ENCODE measurements at places on chromosomes 7 and 10.

DNA sequence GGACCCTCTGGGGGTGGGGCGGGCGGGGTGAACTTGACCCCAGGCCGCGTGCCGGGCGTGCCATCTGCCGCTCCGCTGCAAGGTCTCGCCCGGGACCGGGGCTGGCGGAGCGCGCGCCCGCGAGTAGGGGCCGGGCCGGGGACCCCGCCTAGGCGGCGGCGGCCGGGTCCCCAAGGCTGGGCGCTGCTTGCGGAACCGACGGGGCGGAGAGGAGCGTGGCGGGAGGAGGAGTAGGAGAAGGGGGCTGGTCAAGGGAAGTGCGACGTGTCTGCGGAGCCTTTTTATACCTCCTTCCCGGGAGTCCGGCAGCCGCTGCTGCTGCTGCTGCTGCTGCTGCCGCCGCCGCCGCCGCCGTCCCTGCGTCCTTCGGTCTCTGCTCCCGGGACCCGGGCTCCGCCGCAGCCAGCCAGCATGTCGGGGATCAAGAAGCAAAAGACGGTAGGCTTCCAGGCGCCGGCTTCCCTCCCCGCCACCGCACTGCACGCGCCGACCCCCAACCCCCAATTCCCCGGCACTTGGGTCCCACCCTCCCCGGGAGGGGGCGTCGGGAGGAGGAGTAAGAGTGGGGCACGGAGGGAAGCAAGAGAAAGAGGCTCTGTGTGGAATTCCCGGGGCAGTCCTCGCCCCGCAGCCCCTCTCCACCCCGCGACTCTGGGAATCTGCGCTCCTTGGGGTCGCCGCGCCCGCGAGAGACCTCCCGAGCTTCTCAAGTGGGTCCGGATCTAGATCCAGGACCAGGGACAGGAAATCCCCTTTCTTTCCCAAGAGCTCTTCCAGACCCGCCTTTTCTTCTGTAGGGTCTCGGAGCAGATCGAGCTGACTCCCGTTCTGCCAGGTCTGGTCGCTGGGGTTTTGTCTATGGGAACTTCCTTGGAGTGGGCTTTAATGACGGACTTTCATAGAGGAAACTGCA is at the start of gene PAPSS2:
PAPSS2 (plus strand) TSS at position 308 of the 913 bp plus-strand sequence; CDS start at position 412, 104 bp downstream.
- peak; percentile 42 for DNase-seq

DNA sequence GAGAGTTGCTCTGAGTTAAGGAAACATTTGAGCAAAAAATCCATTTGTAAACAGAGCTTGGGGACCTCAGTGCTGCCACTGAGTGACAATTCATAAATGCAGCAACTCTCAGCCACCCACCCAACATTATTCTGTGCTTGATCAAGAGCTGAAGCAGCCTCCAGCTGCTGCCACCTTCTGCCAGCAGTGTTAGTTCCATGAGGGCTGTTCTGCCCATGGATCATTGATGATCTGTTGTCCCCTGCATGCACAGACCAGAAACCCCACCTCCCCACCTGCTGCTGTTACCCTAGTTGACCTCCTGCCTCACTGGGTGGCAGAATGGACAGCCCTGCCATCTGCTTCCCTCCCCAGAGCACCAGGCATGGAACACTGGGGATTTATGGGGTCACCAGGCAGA is 305.4 kb downstream of the KCNMA1 start:
- DNase-seq, result no peak

DNA sequence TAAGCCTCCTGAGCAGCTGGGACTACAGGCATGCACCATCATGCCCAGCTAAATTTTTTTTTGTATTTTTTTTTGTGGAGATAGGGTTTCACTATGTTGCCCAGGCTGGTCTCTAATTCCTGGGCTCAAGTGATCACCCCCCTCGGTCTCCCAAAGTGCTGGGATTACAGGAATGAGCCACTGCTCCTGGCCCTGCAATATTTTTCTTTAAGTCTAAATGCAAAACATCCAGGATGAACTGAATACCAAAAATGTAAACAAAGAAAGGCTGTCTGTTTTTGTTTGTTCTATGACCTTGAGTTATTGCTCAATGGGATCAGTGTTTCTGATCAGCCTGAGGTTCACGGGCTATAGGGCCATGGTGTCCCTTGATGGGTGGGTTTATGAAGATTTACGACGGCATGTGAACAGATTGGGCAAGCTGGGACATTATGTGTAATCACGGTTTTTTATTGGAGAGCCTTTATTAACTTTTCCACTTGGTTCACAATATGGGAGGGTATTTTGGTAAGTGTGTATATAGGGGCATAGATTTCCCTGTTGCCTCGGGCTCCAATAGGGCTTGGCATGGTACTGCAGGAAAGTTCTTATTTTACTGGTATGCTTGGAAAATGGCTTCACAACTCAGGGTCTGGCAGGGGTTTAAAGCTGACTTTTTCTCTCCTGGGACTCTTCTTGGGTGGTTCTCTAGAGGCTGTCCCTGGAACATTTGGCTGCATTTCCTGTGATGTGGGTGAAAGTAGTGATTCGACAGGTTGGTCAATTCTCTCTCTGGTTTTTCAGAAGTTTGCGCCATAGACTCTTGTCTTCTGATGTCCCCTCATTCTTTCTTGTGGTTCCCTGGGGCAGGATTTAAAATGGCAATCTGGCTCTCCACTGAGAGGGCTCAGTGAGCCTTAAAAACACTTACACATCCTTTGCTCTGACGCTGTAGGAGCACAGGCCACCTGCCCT is 41.6 kb downstream of the MRPS33 start:
- DNase-seq, result no peak

DNA sequence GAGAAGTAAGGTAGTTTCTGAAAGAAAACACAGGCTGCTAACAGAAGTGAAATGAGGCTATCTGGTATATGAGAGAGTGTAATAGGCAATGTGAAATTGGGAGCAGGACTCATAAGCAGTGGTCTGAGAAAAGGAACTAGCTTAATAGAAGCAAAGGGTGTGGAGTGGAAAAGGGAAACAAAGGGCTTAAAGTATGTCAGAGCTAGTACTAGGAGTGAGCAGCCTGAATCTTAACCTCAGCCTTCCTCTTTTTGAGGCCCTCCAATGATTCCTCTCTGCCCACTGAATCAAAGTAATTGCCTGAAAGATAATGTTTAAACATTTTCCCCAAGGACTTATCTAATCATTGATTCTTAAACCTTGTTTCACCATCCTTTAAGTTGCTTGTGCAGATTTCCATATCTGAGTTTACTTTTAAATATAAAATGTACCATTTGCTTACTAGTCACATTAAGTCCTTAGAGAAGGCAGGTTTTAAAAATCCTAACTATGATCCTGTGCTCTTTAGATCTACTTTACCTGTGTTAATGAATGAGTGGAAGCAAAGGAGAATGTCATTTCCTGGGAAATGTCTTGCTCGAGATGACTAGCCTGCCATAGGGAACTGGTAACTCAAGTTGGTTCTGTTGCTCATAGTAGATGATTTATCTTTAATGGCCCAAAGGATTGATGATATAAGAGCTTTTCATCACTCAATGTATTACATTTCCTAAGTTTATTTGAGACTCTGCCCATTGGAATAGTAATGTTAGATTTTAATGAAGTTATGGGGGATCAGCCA is 155.0 kb downstream of the SKAP2 start:
- DNase-seq, result no peak

DNA sequence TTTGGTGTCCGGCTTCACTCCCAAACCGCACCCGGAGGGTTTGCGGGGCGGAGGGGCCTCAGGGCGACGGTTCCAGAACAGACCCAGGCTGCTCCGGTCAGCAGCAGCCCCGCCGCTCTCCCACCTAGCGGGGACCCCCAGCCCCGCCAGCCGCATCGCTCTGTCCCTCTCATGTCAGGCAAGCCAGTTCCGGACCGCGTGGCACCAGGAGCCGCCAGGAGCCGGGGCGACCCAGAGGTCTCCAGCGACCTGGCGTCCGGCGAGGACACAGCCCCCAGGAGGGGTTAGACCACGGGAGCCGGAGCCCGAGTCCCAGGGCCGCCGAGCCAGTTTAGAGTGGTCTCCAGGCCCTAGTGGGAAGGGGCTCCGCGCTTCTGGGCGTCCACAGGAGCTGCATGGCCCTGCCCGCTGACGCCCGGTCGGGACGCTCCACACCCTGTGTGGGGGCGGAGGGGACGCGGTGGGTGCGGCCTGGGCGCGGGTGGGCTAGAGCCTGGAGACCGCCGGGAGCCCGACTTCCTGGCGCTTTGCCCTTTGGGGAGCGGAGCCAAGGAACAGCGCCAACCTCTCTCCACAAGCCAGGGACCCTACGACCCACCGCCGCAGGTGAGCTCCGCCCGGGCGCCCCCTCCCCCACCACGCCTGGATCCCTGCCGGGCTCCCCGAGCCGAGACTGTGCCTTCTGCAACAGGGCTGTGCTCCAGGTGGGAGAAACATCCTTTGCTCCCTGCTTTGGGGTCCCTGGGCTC is 43.4 kb downstream of the ZNF117 start:
- DNase-seq, result no peak

GRCh38 chr7:25860275-25861163 is 291.5 kb upstream of the NFE2L3 start:
- no peak for DNase-seq

DNA sequence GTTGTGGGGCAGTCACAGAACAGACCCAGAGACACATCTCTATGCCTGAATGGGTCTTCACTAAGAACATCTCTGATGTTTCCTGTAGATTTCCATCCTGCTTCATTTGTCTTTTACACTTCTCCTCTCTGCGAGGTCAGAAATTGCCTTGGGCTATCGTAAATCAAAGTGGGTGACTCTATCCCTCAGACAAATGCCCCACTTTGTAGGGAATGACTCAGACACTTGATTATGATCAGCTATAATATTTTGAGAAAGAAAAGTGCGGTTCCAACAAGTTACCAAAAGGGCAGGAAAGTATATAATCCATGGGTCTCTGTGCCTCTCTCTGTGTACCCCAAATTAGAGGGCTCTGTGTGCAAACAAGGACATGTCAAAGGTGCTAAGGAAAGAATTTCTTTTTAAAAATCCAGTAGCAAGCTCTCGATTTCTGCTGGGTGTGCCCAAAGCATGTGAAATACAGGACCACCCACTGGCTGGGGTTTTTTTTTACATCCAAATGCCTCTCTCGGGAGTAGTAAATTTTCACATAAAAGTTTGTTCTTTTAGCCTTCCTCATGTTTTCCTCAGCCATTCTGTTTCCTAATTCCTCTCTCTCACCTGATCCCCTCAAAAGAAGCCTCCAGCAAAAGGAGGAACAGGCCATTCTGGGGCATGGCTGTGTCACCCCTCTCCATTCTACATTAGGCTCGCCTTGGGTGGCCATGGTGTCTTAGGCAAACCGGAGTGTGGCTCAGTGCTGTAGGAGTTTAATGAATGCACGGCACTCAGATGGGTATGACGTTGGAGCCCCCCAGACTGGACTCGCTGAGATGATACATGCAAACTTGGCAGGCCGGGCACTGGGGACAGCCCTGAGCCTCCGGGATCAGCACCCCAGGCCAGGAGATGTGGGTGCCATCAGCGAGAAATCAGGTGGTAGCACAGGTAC is 6.3 kb upstream of the OPN4 start:
- no peak for DNase-seq

DNA sequence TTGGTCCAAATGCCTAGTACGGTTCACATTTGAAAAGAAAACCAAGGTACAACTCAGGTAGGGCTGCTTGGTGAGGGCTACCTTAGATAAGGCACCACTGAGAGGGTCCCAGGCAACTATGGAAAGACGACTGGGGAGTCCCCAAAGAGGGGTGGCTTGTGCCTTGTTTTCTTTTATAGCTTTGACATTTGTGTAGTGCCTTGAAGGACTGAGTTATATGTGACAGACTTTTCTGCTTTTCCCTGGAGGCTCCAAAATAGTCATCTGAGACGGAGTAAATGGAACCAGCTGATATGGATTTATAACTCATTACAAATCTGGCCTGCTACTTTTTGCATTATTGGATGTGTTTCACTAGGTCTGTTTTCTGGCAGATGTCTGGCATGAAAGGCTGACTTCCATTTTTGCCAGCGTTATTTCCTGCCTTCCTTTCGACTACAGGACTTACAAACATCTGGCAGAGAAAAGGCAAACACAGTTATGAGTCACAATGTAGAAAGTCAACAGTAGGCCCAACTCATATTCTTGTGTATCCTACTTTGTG is 88.2 kb upstream of the IMMP2L start:
- DNase-seq, result peak; percentile 88

DNA sequence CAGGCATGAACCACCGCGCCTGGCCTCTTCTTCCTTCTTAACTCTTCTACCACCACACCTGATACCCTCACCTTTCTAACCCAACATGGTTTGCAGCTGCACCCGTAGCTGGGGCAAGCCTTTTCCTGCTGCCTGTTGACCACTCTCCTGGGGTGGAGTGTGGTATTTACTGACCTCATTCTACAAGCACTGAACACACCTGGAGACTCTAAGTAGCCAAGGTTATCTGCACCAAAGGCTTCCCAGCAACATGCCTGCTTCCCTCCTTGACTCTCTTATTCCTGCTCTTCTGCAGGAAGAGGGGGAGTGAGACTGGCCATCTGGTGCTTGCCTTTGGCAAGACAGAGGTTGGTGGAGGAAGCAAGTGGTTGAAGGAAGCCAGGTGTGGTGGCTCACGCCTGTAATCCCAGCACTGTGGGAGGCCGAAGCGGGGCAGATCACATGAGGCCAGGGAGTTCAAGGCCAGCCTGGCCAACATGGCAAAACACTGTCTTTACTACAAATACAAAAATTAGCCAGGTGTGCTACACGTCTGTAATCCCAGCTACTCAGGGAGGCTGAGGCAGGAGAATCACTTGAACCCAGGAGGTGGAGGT is 10.1 kb downstream of the ACTR1A start:
- no peak for DNase-seq
